Neural progenitor cell (in vitro differentiated cells): ENCODE measurements at places on chromosomes 3 and 15. TPM values are rescaled to one million over a fixed set of nuclear protein-coding genes. Genes with fewer than 3 reads are reported as not detected.
A peak's percentile ranks its signal among the peaks of the same experiment; 100 is the strongest.

GRCh38 chr3:182959474-182960350 is 20.6 kb downstream of the DCUN1D1 start:
- peak; percentile 46 for DNase-seq

DNA sequence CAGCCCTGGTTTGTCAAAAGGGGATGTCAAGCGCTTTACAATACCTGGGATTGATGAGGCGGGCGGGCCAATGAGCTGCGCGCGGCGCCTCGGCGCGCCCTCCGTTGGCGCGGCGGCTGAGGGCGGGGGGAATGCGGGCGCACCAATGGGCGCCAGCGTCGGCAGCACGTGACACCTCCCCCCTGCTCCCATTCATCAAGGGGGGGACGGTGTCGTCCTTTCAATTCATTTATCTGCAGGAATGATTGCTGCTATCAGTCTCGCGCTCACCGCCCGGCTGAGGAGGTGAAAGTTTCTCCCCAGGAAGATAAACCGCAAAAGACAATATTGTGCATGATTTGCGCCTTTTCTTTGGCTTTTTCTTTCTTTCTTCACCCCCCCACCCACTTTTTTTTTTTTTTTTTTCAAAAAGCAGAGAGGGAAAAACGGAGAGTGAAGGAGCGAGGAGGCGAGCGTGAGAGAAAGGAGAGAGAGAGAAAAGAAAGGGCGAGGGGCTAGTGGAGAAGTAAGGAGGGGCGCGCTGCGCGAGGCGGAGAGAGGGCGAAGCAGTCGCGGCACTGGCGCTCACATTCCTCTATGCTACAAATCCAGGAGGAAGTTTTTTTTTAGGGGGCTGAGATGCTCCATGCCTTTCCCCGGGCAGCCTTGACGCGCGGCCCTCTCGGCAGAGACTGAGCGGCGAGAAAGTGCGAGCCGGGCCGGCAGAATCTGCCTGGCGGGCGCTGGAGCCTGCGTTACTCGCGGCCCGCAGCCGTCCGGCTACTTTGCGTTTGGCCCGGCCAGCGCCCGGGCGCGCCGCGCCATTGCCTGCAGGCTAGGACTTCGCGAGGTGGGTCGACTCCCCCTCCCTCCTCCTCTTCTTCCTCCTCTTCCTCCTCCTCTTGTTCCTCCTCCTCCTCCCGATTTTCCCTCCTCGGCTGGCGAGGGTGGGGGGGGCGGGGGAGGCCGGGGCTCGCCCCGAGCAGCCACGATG is at the start of gene ZIC1:
ZIC1 (plus strand) TSS at position 223 of the 973 bp plus-strand sequence; CDS start at position 971, 748 bp downstream.
- peak; percentile 86 for DNase-seq

- DNase-seq: no peak
These were observed 16.6 kb upstream of the LRRK1 start for GRCh38 chr15:100902436-100903167.

- no peak for DNase-seq
These were observed 345.2 kb upstream of the IL12A start for GRCh38 chr3:159643406-159643805.

ATP13A5 gene
- not detected in 2 replicates for total RNA-seq

DNA sequence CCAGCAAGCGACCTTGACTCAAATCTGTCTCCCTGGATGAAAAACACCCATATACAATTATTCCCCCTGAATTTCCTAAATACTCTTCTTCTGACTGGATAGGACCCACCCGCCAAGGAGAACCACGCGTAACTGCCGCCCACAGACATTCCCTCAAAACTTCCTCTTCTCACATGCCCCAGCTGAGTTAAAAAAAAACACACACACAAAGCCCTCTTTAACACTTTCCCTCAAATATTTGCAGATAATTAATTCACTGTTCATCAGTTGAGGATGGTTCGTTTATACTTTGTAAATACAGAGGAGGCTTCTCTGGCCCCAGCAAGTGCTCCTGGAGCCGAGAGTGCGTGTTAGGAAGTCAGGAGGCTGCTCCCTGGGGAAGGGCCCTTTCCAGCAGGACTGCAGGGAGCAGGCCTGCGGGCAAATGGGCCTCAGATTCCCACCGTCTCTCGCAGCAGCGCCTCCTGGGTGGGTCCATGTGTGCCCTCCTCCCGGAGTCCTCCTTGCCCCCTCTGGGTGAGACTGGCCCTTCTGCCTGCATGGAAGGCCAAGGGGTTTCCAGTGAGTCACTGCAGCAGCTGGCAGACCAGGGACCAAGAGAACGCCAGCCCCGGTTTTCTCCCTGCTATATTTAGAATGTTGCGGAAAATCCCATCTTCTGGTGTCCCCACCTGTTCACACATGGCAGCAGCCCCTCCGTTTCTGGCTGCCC is 46.8 kb downstream of the MGLL start:
- no peak for DNase-seq

DNA sequence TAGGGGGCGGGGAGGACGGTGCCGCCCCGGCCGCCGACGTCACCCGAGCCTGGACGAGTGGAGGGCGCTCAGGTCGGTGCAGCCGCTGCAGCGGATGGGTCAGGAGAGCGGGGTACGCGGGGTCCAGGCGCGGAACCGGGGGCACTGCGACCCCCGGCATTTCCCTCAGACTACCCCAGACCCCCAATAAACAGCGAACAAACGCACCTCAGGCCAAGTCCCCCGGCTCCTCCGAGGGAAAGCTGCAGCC is 78.9 kb downstream of the IQSEC1 start:
- DNase-seq: peak; percentile 52

GRCh38 chr3:195182470-195182795 is 88.5 kb downstream of the XXYLT1 start:
- DNase-seq: no peak

DNA sequence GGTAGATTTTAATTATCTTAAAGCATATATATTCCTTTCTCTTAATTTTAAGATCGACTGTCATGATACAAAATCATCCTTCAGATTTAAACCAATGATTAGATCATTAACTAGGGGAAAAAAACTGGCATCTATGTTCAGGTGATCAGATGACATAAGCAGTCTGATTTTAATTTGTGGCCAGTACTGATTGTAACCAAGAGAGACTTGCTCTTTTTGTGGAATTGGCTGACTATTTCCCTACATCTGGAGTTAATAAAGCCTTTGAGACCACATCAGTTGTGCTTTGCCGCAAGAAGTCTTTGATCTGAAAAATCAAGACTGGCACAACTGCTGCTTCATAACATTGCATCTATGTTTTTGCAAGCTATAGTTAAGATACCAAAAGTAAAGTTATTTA is 148.4 kb upstream of the CGNL1 start:
- no peak for DNase-seq

GRCh38 chr3:8931342-8931741 is 31.9 kb downstream of the RAD18 start:
- DNase-seq: no peak

CRTAP gene
- total RNA-seq: 127 and 137 TPM in 2 replicates

TMEM40 gene
- total RNA-seq: not detected in 2 replicates

GRCh38 chr3:45169125-45169904 is 23.1 kb upstream of the CDCP1 start:
- DNase-seq: no peak

GRCh38 chr3:36904641-36905040 is 40.2 kb downstream of the TRANK1 start:
- peak; percentile 48 for DNase-seq

KBTBD8 gene
- 5.6 and 8.3 TPM in 2 replicates for total RNA-seq
